GM04504 (cell line): ENCODE measurements at places on chromosomes 3 and 15.

GRCh38 chr3:165984589-165984988 lies 147.4 kb upstream of the BCHE start:
- DNase-seq, result no peak

DNA sequence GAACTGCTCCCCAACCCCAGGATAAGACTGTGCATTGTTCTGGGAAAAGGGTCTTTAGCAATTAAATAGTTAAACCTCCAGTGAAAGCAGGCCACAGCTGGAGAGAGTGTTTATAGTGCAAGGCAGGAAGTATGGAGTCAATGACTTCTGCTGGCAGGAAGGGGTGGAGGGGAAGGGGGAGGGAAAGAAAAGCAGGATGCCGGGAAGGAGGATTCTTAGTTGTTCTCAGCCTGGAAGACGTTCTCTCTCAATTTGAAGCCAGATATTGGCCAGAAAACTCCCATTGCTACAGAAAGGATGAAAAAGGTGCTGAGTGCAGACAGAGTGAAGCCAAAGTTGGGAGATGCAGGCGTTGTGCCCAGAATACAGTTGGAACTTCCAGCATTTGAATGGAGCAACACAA lies 35.7 kb upstream of the ACTL6A start:
- peak; percentile 9 for DNase-seq

DNA sequence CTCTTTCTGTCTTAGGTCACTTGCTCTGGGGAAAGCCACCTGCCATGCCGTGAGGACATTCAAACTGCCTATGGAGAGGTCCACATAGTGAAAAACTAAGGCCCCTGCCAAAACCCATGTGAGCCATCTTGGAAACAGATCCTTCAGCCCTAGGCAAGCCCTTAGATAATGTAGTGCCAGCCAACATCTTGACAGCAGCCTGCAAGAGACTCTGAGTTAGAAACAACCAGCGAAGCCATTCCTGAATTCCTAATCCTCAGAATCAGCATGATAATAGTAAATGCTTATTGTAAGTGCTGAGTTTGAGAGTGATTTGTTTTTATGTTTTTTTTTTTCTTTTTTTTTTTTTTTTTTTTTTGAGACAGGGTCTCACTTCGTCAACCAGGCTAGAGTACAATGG lies 40.6 kb downstream of the LEO1 start:
- no peak for DNase-seq

GRCh38 chr3:178706411-178706810 lies 170.2 kb downstream of the KCNMB2 start:
- no peak for DNase-seq

DNA sequence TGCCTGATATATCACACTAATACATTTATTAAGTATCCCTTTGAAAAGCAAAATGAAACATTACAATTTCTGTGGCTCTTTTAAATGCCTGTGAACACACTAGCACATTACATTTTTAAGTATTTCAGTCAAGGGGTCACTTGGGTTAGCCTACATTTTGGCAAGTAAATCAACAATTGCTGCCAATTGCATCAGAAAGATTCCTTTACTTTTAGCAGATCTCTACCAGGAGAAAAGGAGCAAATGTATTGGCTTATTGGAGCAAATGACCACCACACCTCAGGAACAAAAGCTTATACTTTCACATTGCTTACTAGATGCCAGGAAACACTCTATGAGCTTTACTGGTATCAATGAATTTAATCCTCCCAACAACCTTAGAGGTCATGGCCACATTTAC lies 947.1 kb downstream of the FHIT start:
- DNase-seq, result peak; percentile 70

DNA sequence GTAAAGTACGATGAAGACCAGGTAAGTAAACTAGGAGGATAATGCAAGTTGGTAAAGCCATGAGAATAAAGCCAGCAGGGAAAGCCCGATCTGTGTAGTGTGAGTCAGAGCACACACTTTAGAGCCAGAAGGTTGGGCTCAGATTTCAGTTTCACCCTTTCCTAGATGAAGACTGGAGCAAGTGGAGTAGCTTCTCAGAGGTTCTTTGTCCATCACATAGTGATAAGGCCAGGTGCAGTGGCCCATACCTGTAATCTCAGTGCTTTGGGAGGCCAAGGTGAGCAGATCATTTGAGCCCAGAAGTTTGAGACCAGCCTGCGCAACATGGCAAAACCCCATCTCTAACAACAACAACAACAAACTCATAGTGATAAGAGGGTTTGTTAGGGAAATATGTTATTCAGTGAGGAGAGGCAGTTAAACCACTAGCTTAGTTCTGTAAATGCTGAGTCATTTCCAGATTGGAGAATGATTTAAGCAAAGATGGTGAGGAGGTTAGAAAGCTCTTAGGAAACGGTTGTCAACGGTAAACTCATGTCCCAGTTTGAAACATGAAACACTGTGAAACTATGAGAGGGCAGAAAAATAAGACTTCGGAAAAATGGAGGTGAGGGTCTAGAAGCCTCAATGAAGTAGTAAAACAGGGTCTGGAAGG lies 39.0 kb downstream of the IL12A start:
- DNase-seq, result peak; percentile 46

- DNase-seq, result no peak
Observed at GRCh38 chr3:110384601-110385000, 687.0 kb upstream of the NECTIN3 start.

DNA sequence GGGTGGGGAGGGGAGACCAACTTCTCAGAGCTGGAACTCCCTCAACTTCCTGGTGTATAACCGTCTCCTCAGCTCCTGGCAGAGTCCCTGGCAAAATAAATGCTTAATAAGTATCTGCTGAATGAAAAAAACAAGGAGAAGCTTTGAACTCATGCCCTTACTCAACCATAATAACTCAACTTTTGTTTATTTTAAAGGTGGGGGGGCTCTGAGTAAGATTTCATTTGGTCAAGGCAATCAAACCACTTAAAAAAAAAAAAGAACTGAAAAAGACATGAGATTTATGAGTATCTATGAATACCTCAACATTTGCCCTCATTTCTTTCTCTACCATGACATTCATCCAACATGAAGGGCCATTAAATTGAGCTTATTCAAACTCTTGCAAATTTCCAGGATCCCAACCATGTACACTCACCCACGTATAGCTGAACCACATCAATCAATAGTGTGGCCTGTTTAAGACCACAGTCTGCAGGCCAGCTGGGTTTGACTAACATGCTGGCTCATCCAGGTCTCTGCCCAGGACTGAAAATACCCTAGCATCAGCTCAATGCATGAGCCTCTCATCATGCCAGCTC lies 157.9 kb downstream of the FOXP1 start:
- peak; percentile 74 for DNase-seq

DNA sequence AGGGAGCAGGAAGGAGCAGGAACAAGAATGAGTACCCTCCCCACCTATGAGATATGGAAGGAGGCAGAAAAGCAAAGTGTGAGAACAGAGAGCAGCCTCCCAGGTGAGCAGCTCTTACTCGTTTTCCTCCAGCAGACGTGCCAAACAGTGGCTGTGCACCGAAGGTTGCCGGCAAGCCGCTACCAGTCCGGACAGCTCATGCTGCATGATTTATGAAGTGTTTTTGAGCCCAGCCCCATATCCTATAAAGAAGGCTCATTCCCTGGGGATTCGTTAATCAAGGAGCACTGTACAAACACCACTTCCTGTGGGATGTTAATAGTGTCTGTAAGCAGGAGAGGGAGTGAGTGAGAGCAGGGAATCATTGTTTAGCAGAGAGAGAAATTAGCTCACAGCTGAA lies 118.3 kb upstream of the FOXB1 start:
- DNase-seq, result no peak

- no peak for DNase-seq
Observed at GRCh38 chr15:68197170-68197492, 8.0 kb downstream of the CALML4 start.

DNA sequence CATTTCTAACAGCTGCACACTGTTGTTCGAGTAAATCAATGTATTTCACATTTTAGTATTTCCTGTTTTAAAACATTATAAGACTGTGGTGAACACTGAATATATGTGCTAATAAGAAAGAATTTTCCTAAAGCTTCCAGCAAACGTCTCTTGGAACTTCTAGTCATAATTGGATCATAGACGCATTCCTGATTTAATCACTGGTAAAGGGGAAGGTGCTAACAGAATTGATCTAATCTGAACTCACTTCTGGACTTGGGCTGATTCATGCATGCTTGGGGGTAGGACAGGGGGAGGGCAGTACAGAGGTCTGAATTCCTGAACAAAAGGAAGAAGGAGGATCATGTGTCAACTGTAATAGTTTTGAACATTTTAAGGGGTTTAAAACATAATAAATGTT lies 7.3 kb upstream of the LEKR1 start:
- DNase-seq, result peak; percentile 56

DNA sequence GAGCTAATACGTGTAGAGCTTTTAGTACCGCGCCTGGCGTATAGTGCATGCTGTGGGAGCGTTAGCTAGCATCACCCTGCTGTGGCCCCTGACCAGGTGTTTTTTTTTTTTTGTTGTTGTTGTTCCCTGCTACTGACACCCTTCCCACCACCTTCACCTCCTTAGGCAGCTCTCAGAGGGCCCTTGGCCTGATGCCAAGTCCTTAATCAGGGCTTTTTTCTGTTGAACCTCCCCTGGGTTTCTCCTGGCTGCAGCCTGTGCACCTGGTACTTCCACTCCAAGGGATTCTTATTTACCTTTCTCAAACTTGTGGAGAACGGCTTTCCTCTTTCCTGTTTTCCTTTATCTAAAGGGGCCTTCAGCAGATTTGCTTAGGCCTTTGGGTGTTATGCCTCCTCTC lies 53.3 kb downstream of the SLC7A14 start:
- DNase-seq, result no peak

- DNase-seq, result no peak
Observed at GRCh38 chr3:139917226-139917785, 17.7 kb upstream of the CLSTN2 start.

GRCh38 chr3:151925876-151926275 lies 52.4 kb downstream of the SUCNR1 start:
- peak; percentile 69 for DNase-seq

DNA sequence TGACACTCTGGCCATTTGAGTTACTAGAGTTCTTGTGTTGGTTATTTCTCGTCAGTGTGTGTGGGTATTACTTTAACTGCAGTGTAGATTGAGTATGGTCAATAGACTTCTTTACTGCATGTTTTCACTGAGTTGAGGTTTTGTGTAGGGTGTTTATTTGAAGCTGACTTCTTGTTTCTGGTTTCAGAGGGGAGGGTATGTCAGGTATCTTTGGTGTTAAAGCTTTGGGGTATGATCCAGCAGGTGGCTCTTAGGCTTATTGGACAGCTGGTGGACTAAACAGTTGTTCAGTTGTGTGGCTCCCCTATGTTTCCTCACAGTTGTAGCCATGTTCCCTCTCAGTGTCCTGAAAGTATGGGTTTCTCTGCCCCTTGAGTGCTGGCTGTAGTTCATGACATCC lies 72.0 kb downstream of the AKAP13 start:
- no peak for DNase-seq

DNA sequence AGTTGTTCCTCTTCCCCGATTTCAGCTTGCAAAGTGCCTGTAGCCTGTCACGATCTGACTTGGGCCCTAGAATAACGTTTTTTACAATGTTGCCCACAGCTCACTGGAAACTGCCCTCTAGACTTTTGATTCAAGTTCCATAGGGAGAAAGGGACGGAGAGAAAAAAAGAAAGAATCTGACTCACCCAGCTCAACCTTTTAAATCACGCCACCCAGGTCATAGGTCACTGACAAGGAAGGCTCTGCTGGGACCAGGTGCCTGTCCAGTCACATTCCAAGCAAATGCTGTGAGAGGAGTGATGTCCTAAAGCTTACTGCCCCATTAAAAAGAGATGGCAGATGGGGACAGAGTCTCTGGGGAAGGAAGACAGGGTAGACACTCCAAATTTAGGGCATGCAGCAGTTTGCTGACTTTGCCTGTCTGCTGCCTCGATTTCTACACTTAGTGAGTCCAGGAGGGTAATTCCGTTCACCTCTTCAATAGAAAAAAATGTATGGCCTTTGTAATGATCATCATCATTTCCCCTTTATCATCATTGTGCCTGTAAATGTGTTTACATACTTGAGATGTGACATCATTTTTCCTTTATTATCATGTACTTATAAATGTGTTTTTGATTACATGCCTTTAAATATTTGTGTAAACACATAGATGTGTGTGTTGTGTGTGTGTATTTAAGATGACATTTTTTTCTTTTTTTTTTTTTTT lies 8.4 kb upstream of the MYO1E start:
- DNase-seq, result no peak

DNA sequence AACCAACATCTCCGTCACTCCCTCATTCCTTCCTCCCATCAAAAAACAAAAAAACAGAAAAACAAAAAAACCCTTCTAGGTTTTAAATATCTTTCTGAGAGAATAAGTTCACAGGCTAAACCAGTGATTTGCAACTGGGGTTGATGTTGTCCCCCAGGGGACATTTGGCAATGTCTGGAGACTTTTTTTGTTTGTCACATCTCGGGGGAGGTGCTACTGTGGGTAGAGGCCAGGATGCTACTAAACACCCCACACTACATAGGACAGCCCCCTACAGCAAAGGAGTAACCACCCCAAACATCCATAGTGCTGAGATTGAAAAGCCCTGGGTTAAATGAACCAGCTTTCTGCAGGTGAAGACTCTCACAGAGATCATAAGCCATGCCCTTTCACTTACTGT lies 17.0 kb upstream of the PROK2 start:
- DNase-seq, result no peak

DNA sequence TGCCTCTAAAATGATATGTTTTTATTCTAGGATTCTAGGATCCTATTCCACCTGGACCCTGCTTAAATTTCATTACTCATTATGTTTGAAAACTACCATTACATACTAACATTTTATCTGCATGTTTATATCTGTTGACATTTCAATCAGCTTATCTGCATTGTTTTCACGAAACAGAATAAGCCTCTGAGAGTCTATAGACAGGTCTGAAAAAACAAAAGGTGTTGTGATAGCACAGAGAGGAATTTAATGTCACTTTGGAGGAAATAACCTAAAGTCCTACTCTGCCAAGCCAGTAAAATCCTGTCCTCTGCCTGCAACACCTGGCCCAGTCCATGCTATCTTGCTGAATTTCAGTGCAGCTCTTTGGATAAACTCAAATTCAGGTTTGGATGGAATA lies 315.2 kb downstream of the ZBTB20 start:
- no peak for DNase-seq

- DNase-seq, result no peak
Observed at GRCh38 chr3:113210604-113211329, 590 bp upstream of the BOC start.

DNA sequence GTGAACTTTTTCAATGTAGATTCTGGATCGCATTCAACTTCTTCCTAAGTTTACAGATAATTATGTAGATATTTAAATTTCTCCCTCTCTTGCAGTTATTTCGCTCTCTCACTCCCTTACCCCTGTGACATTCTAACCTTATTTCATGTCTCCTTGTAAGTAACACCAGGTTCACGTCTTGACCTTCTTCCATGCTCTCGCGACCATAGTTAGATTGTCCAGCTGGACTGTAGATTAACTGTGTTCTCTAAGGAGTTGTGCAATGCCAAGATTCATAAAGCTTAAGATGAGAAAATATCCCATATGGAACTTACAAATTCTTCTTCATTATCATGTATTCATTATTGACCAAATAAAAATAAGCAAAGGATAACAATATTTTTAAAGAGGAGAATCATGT lies 430.5 kb downstream of the GABRG3 start:
- no peak for DNase-seq
